Natural killer cell (primary cell): ENCODE measurements at places on chromosomes 3 and 15. TPM values are rescaled to one million over a fixed set of nuclear protein-coding genes. Genes with fewer than 3 reads are reported as not detected.

Gene SPTBN5
- total RNA-seq: 4.1 TPM

Gene RMDN3
- total RNA-seq: 72.0 TPM

Gene TTC23
- 0.75 TPM for total RNA-seq

Gene HTD2
- total RNA-seq: 5.5 TPM
